ENCODE measurements at places on chromosomes 3 and 15.

- no peak for DNase-seq
These were observed 19.2 kb downstream of the PXK start for GRCh38 chr3:58351920-58352319.

DNA sequence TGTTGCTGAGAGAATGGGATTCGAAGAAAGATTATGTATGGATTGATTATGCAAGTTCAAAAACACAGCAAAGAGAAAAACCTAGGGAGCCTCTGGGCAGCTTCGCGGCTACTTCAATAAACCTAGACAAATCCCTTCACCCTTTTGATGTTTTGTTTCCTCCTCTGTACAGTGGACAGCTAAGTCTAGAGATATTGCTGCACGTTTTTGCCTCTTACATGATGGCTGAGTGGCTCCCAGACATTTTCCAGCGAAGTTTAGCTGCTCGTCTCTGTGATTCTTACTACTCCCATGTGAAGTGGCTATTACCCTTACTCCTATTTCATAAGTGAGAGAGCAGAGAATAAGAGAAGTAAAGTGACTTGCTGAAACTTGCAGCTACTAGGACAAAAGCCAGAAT lies 695.0 kb upstream of the GRM7 start:
- no peak for DNase-seq

DNA sequence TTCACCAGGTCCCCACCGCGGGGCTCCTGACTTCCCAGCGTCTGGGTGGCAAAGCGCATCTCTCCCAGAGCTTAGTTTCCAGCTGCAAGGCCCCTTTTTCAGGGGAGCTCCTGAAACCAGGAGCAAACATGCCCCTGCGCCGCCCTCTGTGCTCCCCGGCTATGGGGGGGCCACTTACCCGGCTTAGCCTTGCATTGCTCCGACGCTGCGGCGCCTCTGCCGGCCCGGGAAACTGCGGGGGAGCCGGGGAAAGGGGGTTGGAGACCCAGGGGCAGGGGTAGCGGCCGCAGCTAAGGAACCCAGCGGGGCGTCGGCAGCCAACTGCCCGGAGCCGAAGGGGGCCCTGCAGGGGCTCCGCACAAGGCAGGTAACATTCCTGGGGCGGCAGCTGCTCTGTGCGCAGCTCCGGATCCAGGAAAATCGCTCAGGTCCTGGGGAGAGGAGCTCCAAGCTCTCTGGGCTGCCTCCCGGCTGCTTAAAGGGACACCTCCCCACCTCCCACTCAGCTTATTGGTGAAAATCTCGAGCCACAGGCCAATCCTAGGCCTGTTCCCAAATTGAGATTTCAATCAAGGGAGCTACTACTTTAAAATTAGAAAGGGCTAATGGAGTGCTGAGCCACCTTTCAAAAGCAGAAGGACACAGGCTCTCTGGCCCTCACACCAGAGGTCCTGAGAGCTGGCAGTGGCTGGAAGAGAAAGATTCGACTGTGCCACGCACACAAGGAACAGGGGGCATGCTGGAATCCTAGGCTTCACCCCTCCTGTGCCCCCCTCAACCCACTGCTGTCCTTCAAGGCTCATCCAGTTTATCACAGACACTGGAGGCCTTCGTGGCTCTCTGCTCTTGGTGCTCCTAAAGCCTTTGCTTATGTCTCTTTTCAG lies 42.7 kb upstream of the PRICKLE2 start:
- DNase-seq, result no peak

GRCh38 chr15:80177156-80177555 lies 24.4 kb downstream of the FAH start:
- DNase-seq, result no peak

DNA sequence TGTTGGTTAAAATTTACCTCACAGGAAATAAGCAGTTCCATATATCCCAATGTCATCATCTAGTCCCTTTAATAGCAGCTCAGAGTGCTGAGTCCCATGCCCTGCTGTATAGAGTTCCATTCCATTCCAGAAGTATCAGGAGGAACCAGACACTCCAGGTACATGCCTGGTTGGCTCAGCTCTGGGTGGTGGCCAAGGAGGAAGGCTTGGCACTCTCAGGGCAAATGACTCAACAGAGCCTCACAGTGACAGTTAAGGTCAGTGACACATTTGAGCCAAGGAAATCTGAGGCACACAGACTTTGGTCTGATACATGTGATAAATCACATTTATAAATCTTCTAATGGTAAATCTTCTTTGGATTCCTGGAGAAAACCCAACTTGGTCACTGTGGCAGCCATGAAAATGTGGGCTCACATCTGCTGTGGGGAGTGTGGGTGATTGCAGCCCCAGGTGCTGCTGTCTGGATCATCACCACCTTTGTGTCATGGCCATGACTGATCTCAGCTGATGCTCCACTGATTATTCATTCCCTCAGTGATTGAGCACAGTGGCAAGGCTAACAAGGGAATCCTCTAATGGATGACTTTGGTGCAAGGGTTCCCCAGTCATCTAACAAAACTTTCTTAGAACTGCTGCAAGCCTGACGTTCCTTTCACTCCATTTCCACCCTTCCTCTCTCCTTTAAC lies 9.3 kb downstream of the HHLA2 start:
- DNase-seq, result peak; percentile 15

DNA sequence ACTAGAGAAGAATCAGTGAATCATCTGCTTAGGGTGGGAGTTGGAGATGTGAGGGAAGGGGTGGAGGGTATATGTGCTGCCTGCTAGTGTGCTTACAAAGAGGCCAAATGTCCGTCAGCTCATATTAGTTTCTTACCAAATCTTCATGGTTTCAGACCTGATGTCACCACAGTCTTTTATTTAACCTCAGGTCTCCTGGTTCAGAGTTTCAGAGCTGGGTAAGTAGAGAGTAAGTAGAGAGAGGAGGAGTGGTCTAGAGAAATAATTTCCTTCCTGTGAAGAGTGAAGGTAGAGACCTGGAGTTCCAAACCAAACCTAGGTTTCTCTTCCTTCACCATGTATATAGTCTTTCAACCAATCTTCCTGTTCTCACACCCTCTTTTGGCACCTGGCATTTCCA lies 17.5 kb upstream of the P2RY1 start:
- no peak for DNase-seq

DNA sequence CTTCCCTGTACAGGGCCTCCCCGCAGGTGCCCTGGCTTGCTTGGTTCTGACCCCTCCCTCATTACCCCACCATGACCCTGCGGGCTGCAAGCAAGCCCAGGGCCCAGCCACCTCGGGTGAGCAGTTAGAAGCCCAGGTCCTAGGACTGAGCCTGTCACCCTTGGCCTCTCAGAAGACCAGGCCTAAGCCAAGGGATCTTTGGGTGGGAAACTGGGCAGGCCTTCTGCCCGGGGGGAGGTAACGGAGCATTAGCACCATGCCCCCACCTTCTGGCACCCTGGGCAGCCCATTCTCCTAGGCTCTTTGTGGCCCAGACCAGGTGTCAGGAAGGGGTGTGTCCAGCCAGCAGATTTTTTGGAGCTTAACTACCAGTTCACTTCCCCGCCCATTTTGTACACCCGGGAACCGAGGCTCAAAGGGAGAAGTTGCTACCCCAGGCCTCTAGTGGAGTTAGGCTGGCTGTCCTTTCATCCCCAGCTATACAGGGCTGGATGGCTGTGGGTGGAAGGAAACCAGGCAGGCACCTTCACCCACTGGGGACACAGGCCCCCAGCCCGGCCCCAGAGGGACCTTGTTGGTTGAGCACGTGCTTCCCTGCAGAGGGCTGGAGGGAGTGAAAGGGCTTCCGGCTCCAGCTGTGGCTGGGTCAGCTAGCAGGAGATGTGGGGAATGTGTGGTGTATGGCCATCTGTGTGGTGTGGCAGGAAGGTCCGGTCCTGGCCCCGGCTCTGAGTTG lies 1.4 kb downstream of the CSK start:
- DNase-seq, result peak; percentile 62

- no peak for DNase-seq
These were observed 208.3 kb downstream of the TJP1 start for GRCh38 chr15:29613951-29614382.

GRCh38 chr3:58874248-58874741 lies 175.5 kb downstream of the CFAP20DC start:
- DNase-seq, result no peak

- DNase-seq, result no peak
These were observed 114.7 kb upstream of the PLCL2 start for GRCh38 chr3:16770021-16770420.

DNA sequence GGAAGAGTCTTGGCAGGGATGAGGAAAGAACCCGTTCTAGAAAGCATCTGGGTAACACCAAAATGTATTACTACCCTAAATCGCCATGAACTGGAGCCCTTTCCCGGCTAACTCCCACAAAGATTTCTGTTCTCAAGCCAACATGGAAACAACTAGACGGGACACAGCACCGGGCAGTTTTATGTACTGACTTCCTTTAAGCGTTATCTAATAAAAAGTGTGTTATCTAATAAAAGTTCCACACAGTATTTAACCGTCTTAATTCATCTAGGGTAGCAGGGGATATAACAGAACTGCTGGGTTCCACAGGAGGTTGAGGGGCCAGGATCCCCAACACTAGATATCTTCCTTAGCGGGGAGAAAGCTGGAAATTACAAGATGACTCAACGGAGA lies 347 bp upstream of the C3orf62 start:
- DNase-seq, result no peak

GRCh38 chr3:172279191-172279640 lies 169.0 kb downstream of the GHSR start:
- no peak for DNase-seq

- DNase-seq, result peak; percentile 28
These were observed 3.5 kb downstream of the EIF4E3 start for GRCh38 chr3:71721651-71722157.

DNA sequence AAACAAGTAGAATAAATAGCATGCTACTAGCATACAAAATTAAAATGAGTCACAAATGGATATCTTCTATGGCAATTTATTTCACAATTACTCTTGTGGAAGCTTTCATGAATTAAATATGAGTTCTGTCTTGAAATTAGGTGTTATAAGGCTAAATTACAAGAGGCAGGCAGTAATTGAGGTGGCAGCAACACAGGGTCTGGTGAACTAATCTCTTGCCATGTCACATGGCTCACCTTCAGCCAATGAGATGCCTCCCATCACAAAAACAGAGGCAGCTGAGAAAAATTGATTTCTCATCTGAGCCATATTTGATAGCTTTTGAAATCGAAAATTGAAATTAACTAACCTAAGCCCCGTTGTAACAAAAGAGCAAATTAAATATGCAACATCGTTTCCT lies 268.8 kb downstream of the NR2F2 start:
- no peak for DNase-seq

GRCh38 chr3:184546252-184546651 lies 15.3 kb upstream of the EPHB3 start:
- no peak for DNase-seq

GRCh38 chr15:70633103-70633831 lies 130.1 kb downstream of the UACA start:
- DNase-seq, result no peak

- no peak for DNase-seq
These were observed 8.6 kb upstream of the SKIC8 start for GRCh38 chr15:78307976-78308375.

DNA sequence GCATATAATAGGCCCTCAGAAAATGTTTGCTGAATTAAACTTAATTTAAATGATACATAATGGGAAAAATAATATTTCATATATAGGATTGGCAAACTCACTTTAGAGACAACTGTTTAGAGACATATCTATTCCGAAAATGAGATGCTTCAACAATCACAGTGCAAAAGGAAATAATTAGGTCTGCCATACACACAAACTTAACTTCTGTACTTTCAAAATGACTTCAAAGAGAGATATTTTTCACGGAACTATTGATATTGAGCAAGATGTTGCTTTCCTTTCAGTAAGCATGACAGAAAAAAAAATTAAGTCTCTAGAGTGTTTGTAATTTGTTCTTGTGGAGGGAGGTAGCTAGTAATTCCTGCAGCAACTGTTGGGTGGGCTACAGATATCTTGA lies 769.5 kb downstream of the TUSC7 start:
- DNase-seq, result no peak

Data from activated CD4-positive, alpha-beta T cell treated with anti-CD3 and anti-CD28 coated beads for 48 hours (primary cell).